ENCODE measurements at places on chromosomes 4 and X.
A peak's percentile ranks its signal among the peaks of the same experiment; 100 is the strongest.

DNA sequence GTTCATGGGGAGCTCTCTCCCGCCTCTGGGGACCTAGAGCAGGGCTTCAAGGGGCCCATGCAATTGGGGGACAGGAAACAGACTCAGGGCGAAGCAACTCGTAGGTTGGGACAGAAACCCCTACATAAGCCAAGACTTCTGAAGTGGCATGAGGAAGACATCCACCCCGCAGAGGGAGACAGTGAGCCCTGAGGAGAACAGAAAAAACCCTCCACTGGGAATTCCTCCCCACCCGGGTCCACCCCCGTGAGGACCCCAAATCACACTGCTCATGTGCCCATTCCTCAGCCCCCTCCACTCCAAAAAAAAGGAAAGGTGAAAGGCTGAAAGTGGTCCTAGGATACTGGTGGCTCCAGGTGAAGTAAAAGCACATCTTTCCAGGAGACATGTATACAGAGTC lies 74.0 kb downstream of the CPZ start:
- no peak overlapping the region for H3K4me3 ChIP-seq
- H3K27me3 ChIP-seq = peaks cover 25% of the 10 kb centered on the region
- no peaks in the 10 kb centered on the region for H3K4me1 ChIP-seq

DNA sequence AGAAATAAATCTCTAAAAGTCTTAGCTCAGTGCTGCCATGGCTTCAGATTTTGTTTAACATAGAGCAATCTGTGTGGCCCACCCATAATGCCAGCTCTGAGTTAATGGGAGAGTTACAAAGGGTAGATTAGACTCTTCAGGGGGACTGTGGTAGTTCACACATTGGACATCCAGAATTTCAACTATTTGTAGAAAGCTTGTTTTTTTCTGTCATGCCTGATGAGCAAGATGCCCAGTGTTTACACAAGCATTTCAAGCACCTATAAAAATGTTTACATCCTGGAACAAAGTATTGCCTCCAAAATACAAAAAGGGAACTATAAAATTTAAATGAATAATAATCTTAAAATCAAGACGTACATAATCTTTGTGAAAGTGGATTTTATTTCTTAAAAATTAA lies 43.0 kb upstream of the FAM9A start:
- H3K4me1 ChIP-seq = no peaks in the 10 kb centered on the region
- H3K27me3 ChIP-seq = no peaks in the 10 kb centered on the region
- DNase-seq = no peak
- no peak overlapping the region for H3K4me3 ChIP-seq

DNA sequence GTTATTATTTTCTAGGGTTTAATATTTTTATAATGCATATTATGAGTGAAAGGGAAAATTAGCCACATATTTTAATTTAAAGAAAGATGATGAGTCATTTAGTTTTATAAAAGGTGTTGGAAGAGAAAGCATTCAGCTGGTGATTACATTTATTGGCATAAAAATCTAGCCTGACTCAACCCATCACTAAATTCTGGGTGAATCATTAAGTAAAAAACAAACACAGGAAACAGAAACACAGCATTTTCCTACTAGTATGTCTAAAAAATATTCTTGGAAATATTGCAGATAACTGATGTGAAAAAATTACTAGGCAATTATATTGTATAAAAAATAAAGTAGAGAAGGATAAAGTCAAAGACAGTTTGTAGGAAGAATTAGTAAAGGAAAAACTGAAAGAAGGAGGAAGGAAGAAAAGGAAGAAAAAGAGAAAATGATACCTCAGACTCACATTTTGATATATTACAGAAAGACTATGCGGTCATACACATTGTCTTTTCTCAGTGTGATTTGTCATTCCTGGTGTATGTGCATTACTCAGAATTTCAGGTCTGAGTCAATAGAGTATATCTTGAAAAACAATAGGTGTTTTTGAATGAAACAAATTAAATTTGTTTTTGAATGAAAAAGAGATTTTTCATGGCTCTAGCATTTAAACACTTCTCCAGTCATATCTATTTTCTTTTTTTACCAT lies 48.0 kb upstream of the SPOCK3 start:
- no peak overlapping the region for H3K27ac ChIP-seq
- no peaks in the 10 kb centered on the region for H3K36me3 ChIP-seq
- DNase-seq = no peak
- no peaks in the 10 kb centered on the region for H3K4me1 ChIP-seq

- H3K4me3 ChIP-seq = no peak overlapping the region
- no peak for DNase-seq
- no peaks in the 10 kb centered on the region for H3K36me3 ChIP-seq
- no peaks in the 10 kb centered on the region for H3K27me3 ChIP-seq
- H3K27ac ChIP-seq = no peak overlapping the region
Observed at GRCh38 chr4:26459054-26459755, 31.1 kb downstream of the CCKAR start.

- H3K4me1 ChIP-seq = no peaks in the 10 kb centered on the region
- no peak overlapping the region for H3K27ac ChIP-seq
- no peak overlapping the region for H3K4me3 ChIP-seq
- peaks cover 15% of the 10 kb centered on the region for H3K36me3 ChIP-seq
- no peaks in the 10 kb centered on the region for H3K27me3 ChIP-seq
- DNase-seq = no peak
Observed at GRCh38 chr4:526189-526909, 27.3 kb downstream of the PIGG start.

- no peak overlapping the region for H3K27ac ChIP-seq
- no peak overlapping the region for H3K4me3 ChIP-seq
- DNase-seq = no peak
- no peaks in the 10 kb centered on the region for H3K36me3 ChIP-seq
Observed at GRCh38 chr4:154740462-154740861, 3.3 kb upstream of the LRAT start.

DNA sequence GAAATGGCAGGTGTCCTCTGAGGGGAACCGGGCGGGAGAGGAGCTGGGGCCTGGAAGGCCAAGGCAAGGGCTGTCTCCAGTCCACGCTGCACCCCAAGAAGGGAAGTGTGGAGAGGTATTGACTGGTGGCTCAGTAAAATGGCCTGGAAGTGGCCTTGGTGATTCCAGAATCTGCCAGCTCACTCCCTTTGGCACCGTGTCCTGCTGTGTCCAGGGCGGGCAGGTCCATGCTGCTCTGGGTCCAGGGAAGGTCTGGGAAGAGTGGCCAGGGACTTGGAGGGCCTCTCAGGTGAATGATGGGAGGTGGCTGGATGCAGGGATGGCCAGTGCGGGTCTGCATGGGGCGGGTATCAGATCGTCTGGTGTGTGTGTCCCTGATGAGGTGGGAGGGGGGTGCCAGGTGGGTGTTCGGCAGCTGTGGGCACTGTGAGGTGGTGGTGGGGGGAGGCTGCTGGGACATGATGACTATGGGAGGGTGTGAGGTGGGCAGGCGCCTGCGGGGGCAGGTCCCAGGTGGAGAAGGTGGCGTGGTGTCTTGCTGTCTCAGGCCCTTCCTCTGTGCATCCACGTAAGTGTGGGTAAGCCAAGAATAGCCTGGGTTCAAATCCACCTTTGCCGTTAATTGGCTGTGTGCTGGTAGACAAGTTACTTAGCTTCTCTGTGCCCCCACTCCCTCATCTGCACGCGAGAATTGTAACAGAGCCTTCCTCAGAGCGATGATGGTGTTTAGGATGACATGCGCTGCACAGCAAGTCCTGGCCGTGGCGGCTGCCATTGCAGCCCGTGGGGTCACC lies 17.7 kb downstream of the RGS12 start:
- no peaks in the 10 kb centered on the region for H3K36me3 ChIP-seq
- H3K27ac ChIP-seq = no peak overlapping the region
- H3K4me1 ChIP-seq = no peaks in the 10 kb centered on the region

- no peak overlapping the region for H3K27ac ChIP-seq
- H3K4me3 ChIP-seq = no peak overlapping the region
- no peaks in the 10 kb centered on the region for H3K4me1 ChIP-seq
Observed at GRCh38 chrX:70262952-70263567, 3.1 kb upstream of the P2RY4 start.

- H3K4me3 ChIP-seq = no peak overlapping the region
- peaks cover 15% of the 10 kb centered on the region for H3K27me3 ChIP-seq
- H3K27ac ChIP-seq = no peak overlapping the region
- H3K4me1 ChIP-seq = no peaks in the 10 kb centered on the region
Observed at GRCh38 chr4:6500481-6501140, 28.2 kb upstream of the PPP2R2C start.

- DNase-seq = no peak
- H3K36me3 ChIP-seq = no peaks in the 10 kb centered on the region
- H3K4me3 ChIP-seq = peak overlapping the region; percentile 11
- H3K27ac ChIP-seq = peak overlapping the region; percentile 87
Observed at GRCh38 chr4:76622717-76623116, 187.7 kb downstream of the SHROOM3 start.

DNA sequence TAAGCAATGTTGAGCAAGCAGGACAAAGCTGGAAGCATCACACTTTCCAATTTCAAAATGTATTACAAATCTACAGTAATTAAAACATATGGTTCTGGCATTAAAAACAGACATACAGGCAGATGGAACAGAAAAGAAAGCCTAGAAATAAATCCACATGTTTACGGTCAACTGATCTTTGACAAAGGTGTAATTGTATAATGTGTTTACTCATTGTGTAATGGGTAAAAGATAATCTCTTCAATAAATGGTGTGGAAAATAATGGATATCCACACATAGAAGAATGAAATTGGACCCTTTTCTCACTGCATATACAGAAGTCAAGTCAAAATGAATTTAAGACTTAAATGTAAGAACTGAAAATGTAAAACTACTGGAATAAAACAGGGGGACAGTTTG lies 394.2 kb downstream of the ANKRD50 start:
- no peaks in the 10 kb centered on the region for H3K36me3 ChIP-seq
- no peak for DNase-seq
- H3K27me3 ChIP-seq = no peaks in the 10 kb centered on the region
- no peak overlapping the region for H3K4me3 ChIP-seq
- H3K4me1 ChIP-seq = no peaks in the 10 kb centered on the region

DNA sequence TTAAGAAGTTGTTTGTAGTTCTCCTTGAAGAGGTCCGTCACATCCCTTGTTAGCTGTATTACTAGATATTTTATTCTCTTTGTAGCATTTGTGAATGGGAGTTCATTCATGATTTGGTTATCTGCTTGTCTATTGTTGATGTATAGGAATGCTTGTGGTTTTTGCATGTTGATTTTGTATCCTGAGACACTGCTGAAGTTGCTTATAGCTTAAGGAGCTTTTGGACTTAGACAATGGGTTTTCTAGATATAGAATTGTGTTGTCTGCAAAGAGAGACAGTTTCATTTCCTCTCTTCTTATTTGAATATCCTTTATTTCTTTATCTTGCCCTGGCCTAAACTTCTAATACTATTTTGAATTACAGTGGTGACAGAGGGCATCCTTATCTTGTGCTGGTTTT lies 52.1 kb upstream of the GRID2 start:
- no peak overlapping the region for H3K4me3 ChIP-seq
- H3K27me3 ChIP-seq = no peaks in the 10 kb centered on the region
- no peaks in the 10 kb centered on the region for H3K36me3 ChIP-seq
- no peaks in the 10 kb centered on the region for H3K4me1 ChIP-seq
- no peak overlapping the region for H3K27ac ChIP-seq

DNA sequence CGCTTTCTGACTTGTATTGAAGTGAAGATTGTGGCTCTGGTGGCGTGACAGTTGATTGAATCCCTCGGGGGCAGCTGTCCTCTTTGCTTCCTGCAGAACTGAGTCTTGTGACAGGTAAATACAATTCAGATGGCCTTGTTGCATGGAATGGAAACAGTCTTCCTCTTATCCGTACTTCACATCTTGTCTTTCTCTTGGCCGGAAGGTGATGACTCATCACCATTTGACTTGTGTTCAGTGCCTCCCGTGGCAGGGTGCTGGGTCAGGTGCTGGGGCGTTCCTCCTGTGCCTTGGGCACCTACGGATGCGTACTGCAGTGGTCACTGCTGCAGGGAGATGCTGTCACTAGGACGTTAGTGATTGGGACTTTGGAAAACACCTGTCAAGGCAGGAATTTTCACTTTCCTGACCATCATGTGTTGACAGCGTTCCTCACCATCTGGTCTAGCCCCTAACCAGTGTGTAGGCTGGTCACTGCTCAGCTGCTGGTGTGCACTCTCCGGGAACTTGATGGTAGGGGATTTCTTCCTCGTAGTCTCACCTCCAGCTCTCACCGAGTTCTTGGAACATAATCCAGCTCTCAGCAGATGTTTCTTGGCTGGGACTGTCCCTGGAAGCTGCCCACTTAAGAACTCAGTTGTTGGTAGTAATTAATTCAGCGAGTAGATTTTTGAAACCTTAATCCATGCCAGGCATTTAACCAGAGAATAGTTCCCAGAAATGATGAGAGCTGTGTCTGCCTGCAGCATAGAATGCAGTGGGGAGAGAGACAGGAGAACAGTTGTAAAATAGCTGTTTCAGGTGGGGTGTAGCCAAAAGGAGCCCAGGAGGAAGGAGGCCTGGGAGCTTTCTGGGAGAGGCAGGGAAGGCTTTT lies 7.2 kb downstream of the TBC1D14 start:
- no peaks in the 10 kb centered on the region for H3K36me3 ChIP-seq
- H3K4me1 ChIP-seq = peaks cover 22% of the 10 kb centered on the region
- H3K4me3 ChIP-seq = peak overlapping the region; percentile 30
- DNase-seq = peak; percentile 78
- no peaks in the 10 kb centered on the region for H3K27me3 ChIP-seq

DNA sequence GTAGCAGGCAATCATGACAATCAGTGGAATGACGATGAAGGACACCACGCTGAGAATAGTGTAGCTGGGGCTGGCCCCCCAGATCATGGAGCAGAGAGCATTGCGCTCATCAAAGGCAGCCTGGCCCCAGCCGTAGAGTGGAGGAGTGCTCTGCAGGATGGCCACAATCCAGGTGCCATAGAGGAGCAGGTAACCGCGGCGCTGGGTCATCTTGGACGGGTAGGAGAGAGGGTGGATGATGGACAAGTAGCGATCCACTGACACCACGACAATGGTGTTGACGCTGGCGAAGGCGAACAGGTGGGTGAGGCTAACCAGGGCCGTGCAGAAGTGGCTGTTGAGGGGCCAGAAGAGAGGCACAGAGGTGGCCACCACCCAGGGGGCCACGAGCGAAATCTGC lies 2.8 kb downstream of the GPR101 start:
- H3K27ac ChIP-seq = no peak overlapping the region
- H3K4me3 ChIP-seq = no peak overlapping the region
- no peaks in the 10 kb centered on the region for H3K36me3 ChIP-seq
- DNase-seq = no peak

GRCh38 chr4:57114973-57115372 lies 4.8 kb upstream of the IGFBP7 start:
- no peaks in the 10 kb centered on the region for H3K4me1 ChIP-seq
- no peaks in the 10 kb centered on the region for H3K36me3 ChIP-seq
- H3K27ac ChIP-seq = no peak overlapping the region

- no peak overlapping the region for H3K27ac ChIP-seq
- no peak overlapping the region for H3K4me3 ChIP-seq
- no peaks in the 10 kb centered on the region for H3K36me3 ChIP-seq
- DNase-seq = no peak
Observed at GRCh38 chr4:36771411-36772153, 473.0 kb upstream of the NWD2 start.

- no peaks in the 10 kb centered on the region for H3K27me3 ChIP-seq
- no peak overlapping the region for H3K4me3 ChIP-seq
- H3K4me1 ChIP-seq = no peaks in the 10 kb centered on the region
- DNase-seq = no peak
- H3K27ac ChIP-seq = no peak overlapping the region
Observed at GRCh38 chrX:101685923-101686322, 26.3 kb upstream of the ARMCX2 start.

GRCh38 chr4:88993246-88993645 lies 63.7 kb downstream of the FAM13A start:
- no peaks in the 10 kb centered on the region for H3K4me1 ChIP-seq
- no peaks in the 10 kb centered on the region for H3K36me3 ChIP-seq
- no peaks in the 10 kb centered on the region for H3K27me3 ChIP-seq
- no peak overlapping the region for H3K27ac ChIP-seq
- no peak overlapping the region for H3K4me3 ChIP-seq

All from breast epithelium (tissue), 4 donors.